ENCODE measurements at places on chromosomes 11 and 22. TPM values are rescaled to one million over a fixed set of nuclear protein-coding genes. Genes with fewer than 3 reads are reported as not detected.

GRCh38 chr11:62553080-62553838, 6.7 kb upstream of the AHNAK start:
- peak; percentile 95 for DNase-seq

DNA sequence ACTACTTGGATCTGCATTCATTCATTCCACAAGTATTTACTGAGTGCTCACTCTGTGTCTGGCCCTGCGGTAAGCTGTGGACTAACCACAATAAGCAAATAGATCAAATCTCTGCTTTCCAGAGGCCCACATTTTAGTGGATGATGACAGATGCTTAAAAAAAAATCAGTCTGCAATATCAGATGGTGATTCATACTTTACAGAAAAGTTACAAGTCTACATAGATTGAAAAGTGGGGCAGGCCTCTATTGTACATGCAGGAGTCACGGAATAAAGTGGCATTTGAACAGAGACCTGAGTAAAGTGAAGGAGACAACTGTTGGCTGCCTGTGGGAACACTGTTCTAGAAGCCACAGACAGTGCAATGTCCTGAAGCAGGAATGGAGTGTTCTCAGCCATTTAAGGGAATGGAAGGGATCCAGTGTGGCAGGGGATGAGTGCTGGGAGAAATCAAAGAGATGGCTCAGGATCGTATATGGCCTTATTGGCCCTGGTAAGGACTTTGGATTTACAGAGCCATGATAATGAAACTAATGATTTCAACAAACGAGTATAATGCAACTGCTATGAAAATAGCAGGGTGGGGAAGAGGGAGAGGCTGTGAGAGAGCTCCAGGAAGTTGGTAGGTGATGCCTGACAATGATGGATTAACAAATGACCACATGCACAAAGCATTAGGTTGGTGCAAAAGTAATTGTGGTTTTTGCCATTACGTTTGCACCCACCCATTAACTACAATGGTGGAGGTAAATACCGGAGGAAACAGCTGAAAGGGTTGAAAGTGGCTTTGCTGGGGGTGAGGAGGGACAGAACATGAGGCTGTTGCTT, 31.1 kb downstream of the TMEM45B start:
- DNase-seq: no peak

GRCh38 chr22:25566898-25567235, 2.4 kb downstream of the GRK3 start:
- DNase-seq: peak; percentile 39

RIN1 gene
- 6.0 TPM for total RNA-seq

UBQLN3 gene
- total RNA-seq: 0.13 TPM

GLYAT gene
- not detected for total RNA-seq

- DNase-seq: peak; percentile 1
These were observed 20.9 kb downstream of the TSKU start for GRCh38 chr11:76803811-76804600.

DNA sequence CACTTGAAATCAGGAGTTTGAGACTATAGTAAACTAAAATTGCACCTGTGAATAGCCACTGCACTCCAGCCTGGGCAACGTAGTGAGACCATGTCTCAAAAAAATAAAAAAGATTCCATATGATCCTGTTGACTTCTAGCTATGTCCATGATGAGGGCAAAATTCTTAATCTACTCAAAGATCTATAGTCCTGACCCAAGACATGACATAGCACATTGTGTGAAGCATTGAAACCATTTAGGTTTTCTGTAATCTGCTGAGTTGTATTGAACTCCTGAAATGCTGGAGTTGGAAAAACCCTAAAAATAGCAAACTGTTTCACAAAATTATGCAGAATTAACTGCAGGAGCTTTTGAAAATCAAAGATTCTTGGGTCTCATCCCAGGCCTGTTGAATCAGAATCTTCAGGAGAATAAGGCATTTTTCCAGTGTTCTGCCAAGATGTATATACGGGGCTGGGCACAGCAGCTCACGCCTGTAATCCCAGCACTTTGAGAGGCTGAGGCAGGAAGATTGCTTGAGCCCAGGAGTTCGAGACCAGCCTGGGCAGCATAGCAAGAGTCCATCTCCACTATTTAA, 29.8 kb upstream of the LDHA start:
- no peak for DNase-seq

DNA sequence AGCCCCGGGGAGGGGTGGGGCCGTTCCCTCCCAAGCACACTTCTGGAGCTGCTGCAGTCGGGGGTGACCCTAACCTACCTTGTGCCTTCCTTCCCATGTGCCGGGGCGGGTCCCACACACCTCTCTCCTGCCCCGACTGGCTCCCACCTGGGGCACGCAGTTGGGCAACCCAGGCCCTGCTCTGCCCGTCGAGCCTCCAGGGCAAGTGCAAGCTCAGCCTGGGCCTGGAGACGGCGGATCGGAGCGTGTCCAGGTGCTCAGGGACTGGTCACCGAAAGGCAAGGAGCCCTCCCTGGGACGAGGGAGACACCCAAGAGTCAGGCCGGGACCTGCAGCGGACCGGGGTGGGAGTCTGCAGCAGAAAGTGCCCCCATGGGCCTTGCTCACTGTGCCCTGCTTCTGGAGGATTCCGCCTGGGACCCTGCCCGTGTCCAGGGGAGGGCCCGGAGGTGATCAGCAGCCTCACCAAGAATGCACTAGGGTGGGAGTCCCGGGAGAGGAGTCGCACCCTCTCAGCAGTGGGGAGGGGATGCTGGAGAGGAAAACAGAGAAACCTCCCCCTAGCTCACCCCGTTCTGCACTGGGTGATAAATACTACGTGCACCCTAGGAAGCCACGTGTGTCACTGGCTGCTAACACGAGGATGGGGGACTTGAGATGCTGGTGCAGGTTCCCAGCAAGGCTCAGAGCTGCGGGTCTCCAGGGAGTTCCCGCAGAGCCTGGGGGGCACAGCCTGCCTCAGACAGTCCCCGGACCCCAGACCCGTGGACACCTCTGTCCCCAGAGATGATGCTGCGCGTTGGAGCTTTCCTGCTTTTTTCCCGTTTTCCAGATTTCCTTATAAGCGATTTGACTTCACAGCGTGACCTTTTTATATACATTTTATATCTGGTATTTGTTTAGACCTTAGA, 5.2 kb upstream of the GATD1 start:
- DNase-seq: no peak

KREMEN1 gene
- total RNA-seq: 44.9 TPM

- DNase-seq: no peak
These were observed 34.3 kb upstream of the CELSR1 start for GRCh38 chr22:46571642-46572250.

GRCh38 chr11:17734418-17734911, at the start of gene KCNC1:
TSS of gene KCNC1 (plus strand) at chr11:17734781. CDS start at chr11:17736003, 1,222 bp downstream.
- peak; percentile 65 for DNase-seq

RASL10A gene
- total RNA-seq: 1.5 TPM

- DNase-seq: peak; percentile 22
These were observed 33.0 kb downstream of the SERGEF start for GRCh38 chr11:17979770-17980371.

GRCh38 chr22:24926849-24927579, 19.5 kb downstream of the LHFPL7 start:
- DNase-seq: no peak

DNA sequence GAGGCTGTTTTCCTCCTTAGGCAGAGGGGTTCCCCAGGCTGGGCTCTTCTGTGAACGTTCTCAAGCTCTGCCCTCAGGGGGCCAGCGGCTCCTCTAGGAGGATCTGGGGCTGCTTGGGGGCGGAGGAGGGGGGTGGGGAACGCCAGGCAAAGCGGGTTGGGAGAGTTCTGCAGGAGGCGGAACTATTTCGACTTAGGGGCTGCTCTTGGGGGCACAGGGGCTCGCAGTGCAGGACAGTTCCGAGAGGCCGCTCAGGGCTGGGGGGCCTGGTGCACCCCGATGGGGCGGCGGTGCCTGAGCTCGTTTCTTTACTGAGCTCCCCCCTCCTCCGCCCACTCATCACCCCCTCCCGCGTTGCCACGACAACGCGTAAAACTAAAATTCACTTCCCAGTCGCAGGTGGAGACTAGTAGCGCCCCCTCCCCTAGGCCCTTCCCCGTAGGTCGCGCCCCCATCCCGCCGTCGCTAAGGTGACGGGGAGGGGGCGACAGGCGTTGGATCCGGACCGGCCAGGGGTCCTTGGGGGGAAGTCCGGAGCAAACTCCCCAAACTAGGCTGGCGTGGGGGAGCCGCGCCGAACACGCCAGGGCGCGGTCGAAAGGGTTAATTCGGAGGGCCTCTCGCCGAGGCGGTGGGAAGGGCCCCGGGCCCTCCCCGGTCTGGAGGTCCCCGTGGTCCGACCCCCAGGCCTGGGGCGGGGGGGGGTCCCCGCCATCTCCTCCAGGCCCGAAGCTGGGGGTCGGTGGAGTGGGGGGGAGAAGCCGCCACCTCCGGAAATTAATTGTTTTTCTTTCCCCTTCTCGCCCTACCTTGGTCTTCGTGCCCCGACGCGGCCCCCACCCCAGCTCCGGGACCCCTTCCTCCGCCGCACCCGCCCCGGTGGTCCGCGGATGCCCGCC, 857 bp downstream of the SHANK3 start:
- DNase-seq: no peak

APOA4 gene
- not detected for total RNA-seq

DNA sequence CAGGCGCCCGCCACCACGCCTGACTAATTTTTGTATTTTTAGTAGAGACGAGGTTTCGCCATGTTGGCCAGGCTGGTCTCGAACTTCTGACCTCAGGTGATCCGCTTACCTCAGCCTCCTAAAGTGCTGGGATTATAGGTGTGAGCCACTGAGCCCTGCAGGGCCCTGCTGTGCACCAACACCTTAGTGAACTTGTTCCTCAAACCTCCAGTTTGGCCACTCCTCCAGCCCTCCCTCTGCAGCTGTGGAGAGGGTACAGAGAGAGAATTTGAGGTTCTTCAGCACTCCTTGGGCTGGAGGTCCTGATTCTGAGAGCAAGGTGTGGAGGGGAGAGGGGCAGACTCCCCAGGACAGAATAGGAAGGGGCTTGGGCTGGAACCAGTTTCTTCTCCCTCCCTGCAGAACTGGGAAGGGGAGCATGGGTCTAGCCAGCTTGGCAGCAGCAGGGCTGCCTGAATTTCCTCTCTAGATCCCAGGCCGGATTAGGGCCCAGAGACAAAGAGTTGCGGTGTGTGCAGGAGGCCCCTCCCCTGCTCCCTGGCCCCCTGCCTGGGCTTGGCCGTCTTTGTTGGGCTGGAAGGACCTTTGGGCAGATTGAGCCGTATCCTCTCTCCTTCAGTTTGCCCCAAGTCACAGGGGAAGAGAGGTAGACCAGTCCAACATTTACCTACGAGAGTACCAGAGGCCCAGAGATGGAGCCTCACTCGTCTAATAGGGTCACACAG, 2.3 kb upstream of the PEX16 start:
- DNase-seq: no peak

DNA sequence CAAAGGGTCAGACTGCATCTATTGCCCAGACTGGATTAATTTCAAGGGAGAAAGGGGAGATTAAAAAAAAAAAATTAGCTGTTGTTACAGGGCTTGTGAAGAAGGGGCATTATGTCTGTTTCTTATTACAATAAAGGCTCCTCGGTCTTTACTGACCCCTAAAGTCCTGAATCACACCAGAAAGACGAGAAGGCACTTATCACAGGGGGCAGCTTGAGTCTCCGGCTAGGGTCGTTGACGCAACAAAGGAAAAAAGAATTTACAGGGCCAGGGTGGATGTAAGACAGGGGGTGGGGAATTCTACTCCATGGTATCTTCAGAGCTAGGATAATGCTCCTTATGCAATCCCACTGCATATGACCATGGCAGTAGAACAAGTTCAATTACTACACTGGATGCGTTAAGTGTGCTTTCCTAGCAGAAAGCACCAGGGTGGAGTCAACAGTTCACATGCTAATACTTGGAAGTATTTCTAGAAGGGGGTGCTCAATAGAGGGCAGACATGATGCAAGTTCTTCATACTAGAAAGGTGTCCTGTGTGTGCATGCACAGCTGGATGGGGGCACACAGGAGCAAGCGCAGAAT, 16.5 kb downstream of the DDX17 start:
- no peak for DNase-seq

DNA sequence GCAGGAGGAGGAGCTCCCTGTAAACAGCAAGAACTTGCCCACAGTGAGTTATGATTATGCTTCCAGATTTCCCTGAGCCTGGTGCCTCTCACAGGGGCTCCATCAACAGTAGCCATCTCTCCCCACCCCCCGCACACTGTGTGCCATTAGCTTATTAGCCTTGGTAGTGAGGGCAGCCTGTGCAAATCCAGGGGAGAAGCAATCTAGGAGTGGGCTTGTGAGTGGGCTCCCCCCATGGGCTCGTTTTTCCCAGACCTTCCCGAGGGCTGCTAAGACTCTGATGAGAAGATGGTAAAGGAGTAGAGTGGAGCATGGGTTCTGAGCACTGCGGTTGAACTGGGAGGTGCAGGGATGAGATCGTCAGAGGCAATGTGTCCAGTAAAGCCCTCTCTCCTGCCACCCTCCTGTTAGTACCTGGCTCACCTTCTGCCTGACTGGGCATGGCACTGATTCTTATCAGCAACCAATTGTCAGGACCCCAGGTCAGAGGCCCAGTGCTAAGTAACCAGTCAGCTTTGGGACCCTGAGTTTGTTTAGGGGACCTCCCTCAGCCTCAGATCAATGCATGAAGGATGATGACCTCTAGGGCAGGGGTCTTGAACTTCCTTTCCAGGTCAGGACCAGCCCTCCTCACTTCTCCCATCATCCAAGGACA, 38.4 kb upstream of the TP53I11 start:
- DNase-seq: no peak

AQP11 gene
- total RNA-seq: 0.75 TPM

SLC17A6 gene
- not detected for total RNA-seq

- DNase-seq: peak; percentile 27
These were observed at the start of gene OR51E2 for GRCh38 chr11:4697585-4697984. TSS of gene OR51E2 (minus strand) at chr11:4697853. CDS start at chr11:4682711, 15,142 bp downstream.

DNA sequence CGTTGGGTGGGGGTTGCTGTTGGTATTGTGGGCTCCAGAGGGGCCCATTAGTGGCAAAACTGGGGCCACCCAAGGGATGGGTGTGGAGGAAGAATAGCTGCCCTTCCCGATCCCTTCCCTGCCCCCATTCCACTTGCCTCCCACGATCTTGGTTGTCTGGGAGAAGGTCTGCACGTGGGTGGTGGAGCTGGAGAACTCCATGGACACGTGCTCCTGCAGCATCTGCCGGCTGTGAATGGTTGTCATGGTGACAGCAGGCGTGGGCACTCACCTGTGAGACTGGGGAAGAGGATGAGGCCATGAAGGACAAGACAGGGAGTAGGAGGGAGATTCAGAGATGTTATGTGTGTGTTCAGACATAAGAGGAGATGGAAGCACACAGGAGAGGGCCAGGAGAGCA, 2.0 kb downstream of the IGSF22 start:
- no peak for DNase-seq

MPEG1 gene
- total RNA-seq: 13.4 TPM

DNA sequence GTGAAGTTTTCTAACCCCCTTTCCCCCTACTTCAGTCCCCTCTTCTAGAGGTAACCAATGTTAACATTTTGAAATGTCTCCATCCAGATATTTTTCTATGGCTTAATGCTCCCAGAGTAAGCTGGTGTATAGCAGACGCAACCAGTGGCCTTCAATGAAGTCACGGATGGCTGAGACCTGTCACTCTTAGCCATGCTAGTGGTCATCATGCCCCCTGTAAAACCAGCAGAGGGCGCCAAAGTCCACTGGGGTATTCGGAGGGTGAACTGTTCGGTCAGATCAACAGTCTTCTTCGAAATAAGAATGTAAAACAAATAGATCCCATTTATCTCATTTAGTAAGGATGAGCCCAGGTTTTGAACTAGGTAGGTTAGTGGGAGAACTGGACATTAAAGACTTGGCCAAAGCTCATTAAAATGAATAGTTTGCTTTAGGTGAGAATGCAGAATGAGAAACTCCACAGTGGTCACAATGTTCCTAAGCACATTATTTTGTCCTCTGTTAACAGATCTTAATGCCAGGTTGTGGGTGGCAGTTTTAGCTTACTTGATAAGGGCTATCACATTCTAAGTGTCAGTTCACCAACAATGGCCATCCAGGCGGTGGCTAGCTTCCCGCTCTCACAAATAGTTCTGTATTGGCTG, 8.6 kb upstream of the MMP8 start:
- DNase-seq: peak; percentile 6

GRCh38 chr22:29813563-29813962, 24.5 kb downstream of the ASCC2 start:
- no peak for DNase-seq

All from muscle of leg (tissue), 16 donors.